ENCODE measurements at places on chromosomes 5 and 9.

DNA sequence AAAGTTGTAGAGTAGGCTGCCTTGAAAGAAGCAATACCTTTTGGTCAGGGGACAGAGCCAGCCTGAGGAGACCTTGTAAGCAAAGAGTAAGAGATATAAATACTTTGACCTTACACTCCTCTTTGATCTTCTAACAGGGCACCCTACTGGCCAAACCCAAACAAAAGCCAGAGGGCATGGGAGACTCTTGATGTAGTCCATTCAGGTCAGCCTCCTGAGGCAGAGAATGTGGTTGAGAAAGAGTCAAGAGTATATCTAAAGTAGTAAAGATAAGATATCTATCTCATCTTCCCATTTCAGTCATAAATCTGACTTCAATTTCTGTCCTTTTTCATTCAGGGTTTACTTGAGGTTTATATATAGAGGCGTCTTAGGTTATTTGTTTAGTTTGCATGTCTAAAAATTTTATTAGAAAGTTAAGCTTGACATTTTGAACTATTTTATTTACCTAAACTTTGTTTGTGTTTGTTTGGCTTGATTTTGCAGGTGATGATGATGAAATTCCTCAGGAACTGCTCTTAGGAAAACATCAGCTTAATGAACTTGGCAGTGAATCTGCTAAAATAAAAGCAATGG is 125.7 kb downstream of the NIPBL start:
- no peak for DNase-seq

GRCh38 chr5:124079062-124079461 is 567.1 kb downstream of the CSNK1G3 start:
- DNase-seq = no peak

GRCh38 chr9:91546574-91546973 is 122.9 kb upstream of the NFIL3 start:
- DNase-seq = no peak

- no peak for DNase-seq
Measured at GRCh38 chr5:134477462-134478245, 47.8 kb upstream of the JADE2 start.

- no peak for DNase-seq
Measured at GRCh38 chr5:124373883-124374282, 372.6 kb downstream of the ZNF608 start.

- no peak for DNase-seq
Measured at GRCh38 chr5:120199559-120199958, 264.5 kb upstream of the PRR16 start.

DNA sequence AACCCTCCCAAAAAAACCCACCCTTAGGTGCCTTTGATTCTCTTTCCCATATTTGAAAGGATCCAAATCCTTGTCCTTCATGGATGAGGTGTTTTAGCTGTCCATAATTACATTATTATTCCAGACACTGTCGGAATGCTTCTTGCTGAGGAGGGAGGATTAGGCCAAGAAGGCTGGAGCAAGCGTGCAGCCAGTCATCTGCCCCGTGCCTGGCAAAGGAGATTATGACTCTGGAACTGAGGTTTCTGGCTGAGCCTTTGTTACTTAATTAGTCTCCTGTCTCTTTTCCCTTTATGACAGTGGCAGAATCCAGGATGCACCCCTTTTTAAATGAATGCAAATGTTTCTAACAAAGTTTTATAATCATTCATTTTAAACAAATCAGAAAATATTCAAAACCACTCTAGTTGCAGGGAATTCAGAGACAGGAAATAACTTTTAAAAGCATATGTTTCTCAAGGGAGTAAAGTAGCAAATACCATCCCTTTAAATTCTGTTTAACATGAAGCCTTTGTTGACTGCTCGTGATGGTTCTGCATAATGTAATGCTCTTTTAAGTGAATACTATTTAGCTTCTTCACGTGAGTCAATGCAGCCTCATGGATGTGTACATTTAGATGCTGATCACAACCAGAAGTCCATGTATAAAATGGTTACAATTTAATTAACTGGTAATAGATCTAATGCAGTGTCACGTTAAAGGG is 69.8 kb downstream of the GALNT10 start:
- no peak for DNase-seq

DNA sequence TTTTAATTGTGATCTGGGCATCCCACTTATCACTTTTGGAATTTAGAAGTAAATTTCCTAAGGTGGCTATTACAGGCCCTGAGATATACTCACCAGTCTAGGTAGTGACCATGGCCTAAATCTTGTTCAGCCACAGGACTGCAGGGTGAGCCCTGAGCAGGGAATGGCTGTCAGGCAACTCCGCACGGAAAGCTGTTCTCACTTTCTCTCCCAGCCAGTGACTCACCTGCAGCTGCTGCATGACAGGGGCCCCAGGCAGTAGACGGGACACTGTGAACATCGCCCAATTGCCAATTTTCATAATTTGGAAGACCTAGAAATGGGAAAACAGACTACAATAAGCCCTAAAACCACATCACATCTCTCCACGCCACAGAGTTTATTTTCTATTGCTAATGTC is 69.6 kb upstream of the TAF1L start:
- DNase-seq = no peak

DNA sequence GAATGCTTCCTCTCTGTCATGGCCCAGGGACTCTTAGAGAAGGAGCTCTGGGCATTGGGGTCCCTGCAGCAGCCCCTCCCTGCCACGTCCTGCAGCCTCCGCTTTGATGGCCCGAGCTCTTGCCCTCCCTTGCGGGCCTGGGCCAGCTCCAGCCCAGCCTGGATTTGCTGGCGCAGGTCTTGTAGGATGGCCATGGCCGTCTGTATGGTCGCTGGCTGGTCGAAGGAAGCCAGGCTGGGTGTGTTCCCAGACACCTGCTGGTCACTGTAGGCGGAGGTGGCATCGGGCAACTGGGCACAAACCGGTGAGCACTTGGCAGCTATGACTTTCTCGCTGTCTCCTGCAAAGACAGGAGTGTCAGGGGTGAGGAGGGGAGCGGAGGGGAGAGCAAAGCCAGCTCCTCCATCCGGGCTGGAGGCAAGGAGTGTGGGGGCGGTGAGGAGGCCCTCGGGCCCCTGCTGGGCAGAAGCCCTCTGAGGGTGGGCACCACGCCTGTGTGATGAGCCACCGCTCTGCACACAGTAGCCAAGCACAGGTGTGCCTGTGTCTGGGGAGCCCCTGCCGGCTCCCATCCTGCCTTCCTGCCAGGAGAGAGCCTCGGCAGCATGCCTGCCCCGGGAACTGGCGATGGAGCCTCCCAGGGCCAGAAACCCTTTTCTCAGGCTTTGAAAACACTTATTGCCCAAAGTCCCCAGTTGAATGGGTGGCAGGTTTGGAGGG is 12.4 kb downstream of the CCDC187 start:
- DNase-seq = no peak

DNA sequence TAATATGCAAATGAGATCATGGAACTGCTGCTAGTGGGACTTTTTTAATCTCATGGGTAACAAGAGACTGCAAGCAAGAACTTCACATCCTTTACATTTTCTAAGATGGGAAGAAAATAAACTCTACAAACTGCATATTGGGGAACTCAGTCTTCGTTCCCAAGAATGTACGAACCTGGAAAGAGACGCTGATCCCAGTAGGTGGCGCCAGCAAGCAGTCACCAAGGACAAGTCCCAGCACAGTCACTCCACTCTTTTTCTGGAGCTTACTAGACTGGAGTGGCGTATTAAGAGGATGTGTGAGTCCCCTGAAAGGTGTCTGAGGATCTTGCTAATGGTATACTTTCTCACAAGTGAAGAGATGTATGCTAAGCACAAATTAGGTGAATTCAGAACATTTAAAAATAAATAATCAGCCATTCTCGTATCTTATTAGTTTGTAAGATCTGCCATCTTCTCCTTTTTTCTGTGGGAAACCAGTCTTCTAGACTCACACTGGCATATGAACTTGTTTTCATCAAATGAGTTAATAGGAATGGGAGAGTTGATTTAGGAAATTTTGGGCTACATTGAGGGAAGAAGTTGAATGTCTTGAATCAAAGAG is 16.0 kb upstream of the PUM3 start:
- no peak for DNase-seq

- no peak for DNase-seq
Measured at GRCh38 chr5:107764976-107765804, 94.5 kb upstream of the EFNA5 start.
